ENCODE measurements at places on chromosomes 12 and 14.

GRCh38 chr12:77273898-77274297, 208.5 kb upstream of the E2F7 start:
- no peak for DNase-seq

DNA sequence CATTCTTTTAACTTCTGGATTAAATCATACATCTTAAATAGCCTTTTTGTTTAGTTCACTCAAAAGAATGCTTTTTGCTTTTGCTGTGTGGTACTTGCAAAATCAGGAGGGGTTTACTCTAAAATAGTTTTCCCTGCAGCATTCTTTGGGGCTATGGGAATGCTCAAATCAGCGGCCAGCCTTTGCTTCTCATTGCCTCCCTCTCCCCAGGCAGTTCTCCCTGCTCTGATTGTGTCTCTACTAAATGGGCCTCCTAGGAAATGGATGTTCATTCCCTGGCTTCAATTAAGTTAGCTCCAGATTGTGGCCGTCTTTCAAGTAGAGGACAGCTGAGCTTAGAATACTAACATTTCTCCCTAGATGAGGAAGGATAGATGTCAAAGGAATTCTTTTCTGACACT, 4.4 kb downstream of the TULP3 start:
- no peak for DNase-seq

DNA sequence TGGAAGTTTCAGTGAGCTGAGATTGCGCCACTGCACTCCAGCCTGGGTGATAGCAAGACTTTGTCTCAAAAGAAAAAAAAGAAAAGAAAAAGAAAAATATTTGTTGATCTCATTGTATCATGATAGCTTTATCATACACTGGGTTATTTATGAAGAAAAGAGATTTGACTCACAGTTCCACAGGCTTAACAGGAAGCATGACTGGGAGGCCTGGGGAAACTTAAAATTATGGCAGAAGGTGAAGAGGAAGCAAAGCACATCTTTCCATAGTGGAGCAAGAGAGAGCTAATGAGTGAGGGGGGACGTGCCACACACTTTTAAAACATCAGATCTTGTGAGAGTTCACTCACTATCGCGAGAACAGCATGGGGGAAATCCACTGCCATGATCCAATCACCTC, 72.7 kb upstream of the FUT8 start:
- DNase-seq, result peak; percentile 8

- no peak for DNase-seq
These were observed 27.4 kb upstream of the ABCD2 start for GRCh38 chr12:39646963-39647362.

DNA sequence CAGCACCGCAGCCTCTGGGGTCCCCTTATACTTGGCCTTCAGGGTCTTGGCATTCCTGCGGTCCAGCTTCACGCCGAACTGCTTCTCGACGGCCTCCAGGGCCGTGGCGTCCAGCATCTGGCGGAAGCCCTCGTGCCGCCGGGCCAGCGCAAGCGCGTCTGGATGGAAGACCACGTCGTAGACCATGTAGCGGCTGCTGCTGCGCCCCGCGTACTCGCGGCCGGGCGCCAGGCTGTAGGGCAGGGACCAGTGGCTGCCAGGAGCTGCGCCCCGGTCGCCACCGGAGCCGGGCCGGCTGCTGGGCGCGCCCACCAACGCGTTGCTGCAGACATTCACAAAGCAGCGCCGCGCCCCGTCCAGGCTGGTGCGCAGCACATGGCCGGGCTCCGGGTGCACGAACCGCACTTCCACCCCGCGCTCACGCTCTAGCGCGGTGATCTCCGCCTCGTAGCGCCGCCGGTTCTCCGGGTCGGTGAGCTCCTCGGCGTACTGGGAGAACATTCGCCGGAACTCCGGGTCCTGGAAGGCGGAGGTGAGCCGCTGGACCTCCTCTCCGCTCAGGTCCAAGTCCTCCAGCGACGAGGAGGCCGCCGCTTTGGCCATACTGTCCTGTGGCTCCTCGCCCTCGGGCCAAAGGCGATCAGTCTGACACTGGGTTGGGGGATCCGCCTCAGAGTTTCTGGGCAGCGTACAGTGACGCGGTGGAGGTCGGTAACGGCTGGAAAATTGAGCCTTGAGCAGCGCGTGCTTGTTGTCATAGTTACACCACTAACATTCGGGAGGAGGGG, at the start of gene DNAAF2:
DNAAF2 (minus strand) TSS at position 698 of the 788 bp plus-strand sequence; CDS start at position 603, 95 bp downstream.
- DNase-seq, result peak; percentile 47

GRCh38 chr12:52178984-52179383, 12.8 kb downstream of the KRT80 start:
- DNase-seq, result no peak

GRCh38 chr12:47885012-47885501, 19.7 kb downstream of the VDR start:
- no peak for DNase-seq

DNA sequence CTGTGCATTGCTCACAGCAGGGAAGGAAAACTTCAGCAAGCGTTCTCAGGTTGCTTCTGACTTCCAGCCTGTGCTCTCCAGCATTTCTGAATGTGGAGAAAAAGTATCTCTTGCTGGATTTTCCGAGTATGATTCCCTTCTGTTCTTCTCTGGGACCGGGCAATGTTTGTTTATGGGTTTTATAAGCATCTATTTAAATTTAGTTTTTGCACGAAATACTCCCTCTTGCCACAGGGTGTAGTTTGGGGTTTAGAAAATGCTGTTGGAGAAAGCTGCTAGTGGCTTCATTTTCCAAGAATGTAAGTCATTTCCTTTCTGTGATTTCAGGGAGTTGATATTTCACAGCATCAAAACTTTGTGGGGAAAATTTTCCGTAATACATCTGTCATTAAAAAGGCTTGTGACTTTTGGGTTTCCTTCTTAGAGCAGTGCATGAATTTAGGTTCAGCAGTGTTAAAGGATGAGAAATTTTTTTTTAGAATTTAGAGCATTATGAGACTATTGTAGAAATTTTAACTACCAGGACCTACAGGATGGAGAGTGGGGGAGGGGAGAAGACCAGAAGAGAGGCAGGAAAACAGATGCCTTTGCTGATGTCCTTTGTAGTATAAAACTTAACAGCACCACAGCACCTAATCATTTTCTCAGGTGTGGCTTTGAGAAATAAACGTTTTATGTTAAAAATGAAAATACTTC, 1.5 kb downstream of the FRMD6 start:
- peak; percentile 90 for DNase-seq

GRCh38 chr12:131245564-131246355, 292.1 kb downstream of the ADGRD1 start:
- no peak for DNase-seq

DNA sequence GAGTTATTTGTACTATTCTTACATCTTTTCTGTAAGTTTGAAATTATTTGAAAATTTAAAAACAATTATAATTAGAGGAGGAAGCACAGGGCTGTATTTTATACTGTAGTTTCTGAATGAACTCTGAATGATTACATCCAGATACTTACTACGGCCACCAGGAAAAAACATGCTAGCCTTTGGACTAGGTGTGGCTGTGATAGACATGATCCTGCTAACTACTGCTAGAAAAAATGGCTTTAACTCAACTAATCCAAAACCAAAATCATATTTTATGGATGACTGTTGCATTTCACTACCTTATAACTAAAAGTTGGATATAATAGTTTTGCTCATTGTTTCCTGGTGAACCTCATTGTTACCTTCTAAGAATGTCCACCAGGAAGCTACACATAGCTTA, 15.1 kb upstream of the SLC25A3 start:
- DNase-seq, result no peak

- DNase-seq, result no peak
These were observed 75.4 kb downstream of the PAPLN start for GRCh38 chr14:73312687-73313086.

DNA sequence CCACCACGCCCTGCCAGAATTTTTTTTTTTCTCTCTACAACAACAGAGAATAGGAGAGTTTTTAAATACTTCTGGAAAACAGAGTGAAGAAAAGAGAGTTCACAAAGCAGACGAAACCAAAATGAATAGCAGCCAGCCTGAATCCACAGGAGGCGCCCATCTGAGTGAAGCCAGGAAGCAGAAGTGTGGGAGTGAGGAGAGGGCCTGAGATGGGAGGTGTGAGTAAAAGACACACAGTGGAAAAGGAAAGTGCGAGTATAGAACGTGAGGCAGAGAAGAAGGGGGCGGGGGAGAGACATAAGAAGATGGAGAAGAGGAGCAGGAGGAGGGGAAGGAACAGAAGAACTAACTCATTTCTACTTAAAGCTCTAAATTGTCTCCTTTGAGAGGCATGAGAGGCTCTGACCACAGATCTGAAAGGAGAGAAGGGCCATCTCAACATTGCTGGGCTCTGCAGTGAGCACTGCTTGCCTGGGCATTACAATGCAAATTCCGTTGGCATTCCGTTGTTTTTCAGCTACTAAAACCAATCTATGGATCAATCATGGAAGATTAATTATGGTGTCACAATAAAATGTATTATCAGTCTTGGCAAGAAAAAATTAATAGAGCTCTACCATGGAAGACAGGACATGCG, 140.1 kb upstream of the CPSF6 start:
- no peak for DNase-seq

GRCh38 chr12:41799671-41800070, 345.0 kb downstream of the GXYLT1 start:
- DNase-seq, result no peak

- no peak for DNase-seq
These were observed 11.7 kb downstream of the RPS26 start for GRCh38 chr12:56053407-56053893.

DNA sequence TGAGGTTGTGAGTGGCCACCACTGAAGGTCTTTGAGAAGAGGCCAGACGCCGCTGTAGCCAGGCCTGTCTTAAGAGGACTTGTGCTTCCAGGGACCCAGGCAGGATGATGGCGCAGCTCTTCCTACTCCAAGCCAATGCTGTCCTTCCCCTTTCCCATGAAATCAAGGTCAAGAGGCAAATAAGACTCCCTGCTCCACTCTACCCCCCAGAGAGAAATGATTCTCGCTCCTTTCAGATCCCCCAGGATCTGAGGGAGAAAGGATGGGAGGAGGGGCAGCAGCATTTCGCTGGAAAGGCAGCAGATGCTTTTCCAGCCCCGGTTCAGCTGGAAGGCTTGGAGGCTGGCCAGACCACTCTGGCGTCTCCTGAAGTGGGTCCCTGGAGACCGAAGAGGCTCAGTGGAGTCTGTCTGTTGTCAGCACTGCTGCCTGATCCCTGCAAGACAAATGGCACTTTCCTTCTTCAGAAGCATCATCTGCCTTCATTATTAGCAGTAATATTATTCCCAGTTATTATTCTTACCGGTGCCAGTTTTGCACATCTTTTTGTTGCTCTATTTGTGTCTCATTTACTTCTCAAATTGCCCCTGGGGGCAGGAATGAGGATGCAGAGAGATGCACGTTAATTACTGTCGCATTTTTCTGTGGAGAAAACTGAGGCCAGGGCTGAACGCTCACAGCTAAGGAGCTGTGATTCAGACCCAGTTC, 51.4 kb downstream of the C14orf132 start:
- no peak for DNase-seq

- DNase-seq, result no peak
These were observed 29.7 kb upstream of the TMEM179 start for GRCh38 chr14:104634138-104634760.

DNA sequence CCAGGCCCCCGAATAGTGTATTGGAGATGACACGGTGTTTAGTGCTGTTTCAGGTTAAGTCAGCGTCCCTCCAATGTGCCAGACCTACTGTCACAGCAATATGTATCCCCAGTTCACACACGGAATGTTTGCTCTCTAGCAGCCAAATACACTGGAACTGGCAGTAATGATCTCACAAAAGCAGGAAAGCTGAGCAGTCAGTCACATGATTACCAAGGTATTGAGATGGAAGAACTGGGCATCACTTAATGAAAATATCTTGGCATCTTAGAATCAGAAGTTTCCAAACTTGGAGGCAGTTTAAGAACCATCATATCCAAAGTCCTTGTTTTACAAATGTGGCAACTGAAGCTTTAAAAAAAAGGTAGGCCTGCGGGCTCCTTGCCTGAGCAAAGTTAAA, 23.3 kb downstream of the NINJ2 start:
- DNase-seq, result no peak

DNA sequence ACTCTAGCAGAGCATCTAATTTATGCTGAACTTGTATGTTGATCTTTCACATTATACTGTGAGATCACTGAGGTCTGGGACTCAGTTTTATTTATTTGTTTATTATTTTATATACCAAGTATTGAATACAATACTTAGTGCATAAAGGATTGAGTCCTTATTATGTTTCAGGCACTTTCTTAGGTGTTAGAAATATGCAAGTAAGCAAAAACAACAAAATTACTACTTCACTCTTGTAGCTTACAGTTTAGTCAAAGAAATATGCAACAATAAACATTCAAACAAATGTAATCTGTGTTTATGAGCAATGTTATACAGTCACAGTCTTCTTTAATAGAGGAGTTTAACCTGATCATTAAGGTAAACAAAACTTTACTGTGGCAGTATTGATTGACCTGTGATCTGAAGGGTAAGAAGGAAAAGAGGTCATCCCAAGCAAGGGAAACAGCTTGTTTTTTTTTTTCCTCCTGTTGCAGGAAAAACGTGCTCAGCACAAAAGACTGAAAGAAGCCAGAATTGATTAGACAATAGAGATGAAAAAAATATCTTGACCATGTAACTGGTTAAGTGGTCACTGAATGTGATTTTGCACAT, 990.7 kb downstream of the TRHDE start:
- DNase-seq, result no peak

- no peak for DNase-seq
These were observed 398.9 kb downstream of the EGLN3 start for GRCh38 chr14:33551963-33552362.

- DNase-seq, result no peak
These were observed 29.2 kb upstream of the CRY1 start for GRCh38 chr12:107122452-107122958.

DNA sequence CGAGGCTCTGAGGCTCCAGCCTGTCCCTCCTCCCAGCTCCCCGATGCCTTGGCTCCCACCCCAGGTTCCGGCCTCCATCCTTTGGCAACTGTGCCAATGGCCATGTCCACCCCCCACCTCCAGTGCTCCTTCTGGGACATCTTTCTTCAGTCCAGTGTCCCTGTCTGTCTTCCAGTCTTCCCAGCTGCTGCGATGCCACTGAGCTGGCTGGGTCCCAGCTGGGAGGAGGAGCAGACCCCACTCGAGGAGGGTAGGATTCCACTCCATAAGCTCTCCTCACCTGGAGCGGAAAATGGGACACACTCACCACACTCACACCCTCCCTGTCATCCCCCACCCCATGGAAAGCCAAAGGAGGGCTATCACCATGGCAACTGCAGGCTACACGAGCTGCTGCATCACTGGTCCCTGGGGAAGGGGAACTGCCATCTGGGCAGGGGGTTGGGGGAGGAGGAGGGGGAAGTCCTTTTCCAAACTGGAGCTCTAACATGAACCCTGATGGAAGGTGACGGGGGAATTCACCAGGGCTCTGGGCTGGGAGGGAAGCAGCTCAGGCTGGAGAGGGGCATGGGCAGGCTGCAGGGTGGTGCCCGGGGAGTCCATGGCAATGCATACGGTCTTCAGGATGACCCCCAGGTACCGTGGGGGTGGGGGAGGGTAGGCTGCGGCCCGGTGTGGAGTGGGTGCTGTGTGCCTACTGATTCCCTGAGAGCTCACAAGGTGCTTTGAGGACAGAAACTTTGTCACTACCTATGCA, 94.3 kb downstream of the LRRC74A start:
- DNase-seq, result no peak

Measured in kidney capillary endothelial cell (primary cell).